ENCODE measurements at places on chromosomes 16 and 17. TPM values are rescaled to one million over a fixed set of nuclear protein-coding genes. Genes with fewer than 3 reads are reported as not detected.

COQ9 gene
- total RNA-seq, result 32.9 TPM

KIF2B gene
- not detected for total RNA-seq

METTL2A gene
- total RNA-seq, result 39.3 TPM

KRTAP9-3 gene
- not detected for total RNA-seq

KIF19 gene
- total RNA-seq, result 0.18 TPM

CCL17 gene
- not detected for total RNA-seq

TBC1D28 gene
- total RNA-seq, result 0.24 TPM

ZNF764 gene
- 11.4 TPM for total RNA-seq

OTOA gene
- 0.11 TPM for total RNA-seq

ZNF287 gene
- 7.1 TPM for total RNA-seq

KRT33B gene
- total RNA-seq, result not detected

STX1B gene
- 11.0 TPM for total RNA-seq

GRCh38 chr16:76819226-76819916, 371.6 kb upstream of the MON1B start:
- H3K36me3 ChIP-seq, result no peaks in the 10 kb centered on the region
- no peak for DNase-seq
- H3K4me3 ChIP-seq, result no peak overlapping the region
- H3K27ac ChIP-seq, result no peak overlapping the region
- no peaks in the 10 kb centered on the region for H3K4me1 ChIP-seq

- H3K27me3 ChIP-seq, result no peaks in the 10 kb centered on the region
- no peaks in the 10 kb centered on the region for H3K4me1 ChIP-seq
- H3K27ac ChIP-seq, result no peak overlapping the region
- DNase-seq, result no peak
- no peak overlapping the region for H3K4me3 ChIP-seq
- no peaks in the 10 kb centered on the region for H3K36me3 ChIP-seq
Measured at GRCh38 chr16:66473654-66474519, 46.8 kb downstream of the BEAN1 start.

- H3K27me3 ChIP-seq, result no peaks in the 10 kb centered on the region
- H3K4me3 ChIP-seq, result no peak overlapping the region
- peaks cover 25% of the 10 kb centered on the region for H3K36me3 ChIP-seq
- no peak overlapping the region for H3K27ac ChIP-seq
- H3K4me1 ChIP-seq, result no peaks in the 10 kb centered on the region
Measured at GRCh38 chr16:67063008-67063407, 34.1 kb downstream of the CBFB start.

GRCh38 chr16:6682142-6682811, 650.4 kb upstream of the RBFOX1 start:
- H3K4me3 ChIP-seq, result no peak overlapping the region
- H3K27ac ChIP-seq, result no peak overlapping the region
- no peaks in the 10 kb centered on the region for H3K4me1 ChIP-seq
- no peaks in the 10 kb centered on the region for H3K27me3 ChIP-seq
- peak; percentile 83 for DNase-seq

DNA sequence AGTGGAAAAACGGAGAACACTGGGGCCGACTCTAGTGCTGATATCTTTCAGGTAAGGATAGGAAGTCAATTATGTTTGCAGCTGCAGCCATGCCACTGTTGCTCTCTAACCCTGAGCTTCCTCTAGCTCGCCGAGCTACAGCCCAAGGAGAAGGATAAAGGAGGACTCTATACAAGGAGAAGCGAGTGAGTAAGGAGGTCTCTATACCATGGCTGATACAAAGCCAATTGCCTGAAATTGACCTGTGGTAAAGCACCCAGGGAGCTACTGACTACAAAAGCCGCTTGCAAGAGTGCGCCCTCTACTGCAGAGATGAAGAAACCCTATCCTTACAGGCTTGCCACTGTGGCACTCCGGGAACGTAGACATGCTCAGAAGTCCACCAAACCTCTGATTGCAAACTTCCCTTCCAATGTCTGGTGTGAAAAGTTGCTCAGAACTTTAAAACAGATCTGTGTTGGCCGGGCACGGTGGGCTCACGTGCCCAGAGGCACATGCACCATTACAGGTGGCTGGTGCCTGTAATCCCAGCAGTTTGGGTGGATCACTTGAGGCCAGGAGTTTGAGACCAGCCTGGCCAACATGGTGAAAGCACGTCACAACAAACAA, 10.8 kb upstream of the SLC46A1 start:
- no peak overlapping the region for H3K27ac ChIP-seq
- H3K36me3 ChIP-seq, result no peaks in the 10 kb centered on the region
- DNase-seq, result peak; percentile 92
- H3K4me1 ChIP-seq, result peaks cover 2% of the 10 kb centered on the region
- H3K4me3 ChIP-seq, result no peak overlapping the region

- H3K36me3 ChIP-seq, result no peaks in the 10 kb centered on the region
- no peaks in the 10 kb centered on the region for H3K4me1 ChIP-seq
- DNase-seq, result peak; percentile 85
Measured at GRCh38 chr17:16415031-16415924, at the start of gene TRPV2. Gene TRPV2 (plus strand): TSS chr17:16415571. CDS start chr17:16417669, 2,098 bp downstream.

- no peaks in the 10 kb centered on the region for H3K4me1 ChIP-seq
- H3K36me3 ChIP-seq, result no peaks in the 10 kb centered on the region
- peak; percentile 35 for DNase-seq
- H3K27ac ChIP-seq, result no peak overlapping the region
- H3K4me3 ChIP-seq, result no peak overlapping the region
- no peaks in the 10 kb centered on the region for H3K27me3 ChIP-seq
Measured at GRCh38 chr16:65034915-65035314, 86.9 kb downstream of the CDH11 start.

DNA sequence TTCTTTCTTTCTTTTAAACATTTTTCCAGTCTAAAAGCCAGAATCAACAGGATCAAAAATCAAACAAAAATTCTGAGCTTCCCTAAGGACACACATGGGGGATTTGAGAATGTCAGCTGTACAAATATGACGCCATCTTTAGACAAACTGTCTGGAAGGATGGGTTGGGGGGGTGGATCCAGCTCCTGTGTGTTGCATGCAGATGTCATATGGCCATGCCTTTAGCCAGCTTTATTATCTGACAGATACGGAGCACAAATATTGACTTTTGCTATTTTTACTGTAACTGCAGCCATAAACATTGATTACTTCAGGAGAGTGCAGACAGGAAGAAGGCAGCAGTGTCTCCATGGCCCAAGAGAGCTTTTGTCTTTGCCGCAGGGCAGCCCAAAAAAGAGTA, 279.4 kb upstream of the ELAC2 start:
- no peaks in the 10 kb centered on the region for H3K4me1 ChIP-seq
- no peaks in the 10 kb centered on the region for H3K36me3 ChIP-seq
- no peak for DNase-seq

DNA sequence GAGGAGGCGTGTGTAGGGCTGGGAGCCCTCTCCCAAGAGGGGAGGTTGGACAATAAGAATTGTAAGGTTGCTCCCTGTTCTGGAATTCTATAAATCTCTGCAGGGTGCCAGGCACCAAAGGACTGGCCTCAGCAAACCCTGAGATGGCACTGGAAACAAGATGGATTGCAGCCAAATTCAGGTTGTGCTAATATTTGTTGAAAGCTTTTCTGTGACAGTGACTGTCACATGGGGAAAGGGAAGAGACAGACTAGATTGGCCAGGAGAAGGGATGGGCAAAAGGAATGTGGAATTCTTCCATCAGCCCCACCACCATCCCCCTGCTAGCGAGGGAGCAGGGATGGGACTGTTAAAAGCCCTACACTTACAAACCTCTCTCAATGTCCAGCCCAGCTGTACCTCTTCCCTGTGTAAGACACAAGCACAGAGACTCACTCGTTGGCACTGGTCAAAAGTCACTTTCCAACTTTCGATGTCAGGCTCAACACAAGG, 62.4 kb downstream of the SOX9 start:
- DNase-seq, result no peak
- no peaks in the 10 kb centered on the region for H3K36me3 ChIP-seq
- H3K4me3 ChIP-seq, result no peak overlapping the region
- H3K27me3 ChIP-seq, result no peaks in the 10 kb centered on the region
- H3K27ac ChIP-seq, result no peak overlapping the region

GRCh38 chr17:76997981-76998531, 129.9 kb downstream of the MGAT5B start:
- peaks cover 11% of the 10 kb centered on the region for H3K4me1 ChIP-seq
- H3K36me3 ChIP-seq, result no peaks in the 10 kb centered on the region
- DNase-seq, result no peak
- no peak overlapping the region for H3K27ac ChIP-seq

GRCh38 chr17:81866440-81867169, 4.5 kb downstream of the ARHGDIA start:
- no peaks in the 10 kb centered on the region for H3K27me3 ChIP-seq
- no peak for DNase-seq
- H3K4me3 ChIP-seq, result no peak overlapping the region
- peaks cover 13% of the 10 kb centered on the region for H3K36me3 ChIP-seq

GRCh38 chr17:18117982-18118975, 9.7 kb downstream of the MYO15A start:
- no peaks in the 10 kb centered on the region for H3K4me1 ChIP-seq
- peaks cover 3% of the 10 kb centered on the region for H3K36me3 ChIP-seq
- no peaks in the 10 kb centered on the region for H3K27me3 ChIP-seq
- H3K27ac ChIP-seq, result no peak overlapping the region
- DNase-seq, result no peak
- H3K4me3 ChIP-seq, result no peak overlapping the region

DNA sequence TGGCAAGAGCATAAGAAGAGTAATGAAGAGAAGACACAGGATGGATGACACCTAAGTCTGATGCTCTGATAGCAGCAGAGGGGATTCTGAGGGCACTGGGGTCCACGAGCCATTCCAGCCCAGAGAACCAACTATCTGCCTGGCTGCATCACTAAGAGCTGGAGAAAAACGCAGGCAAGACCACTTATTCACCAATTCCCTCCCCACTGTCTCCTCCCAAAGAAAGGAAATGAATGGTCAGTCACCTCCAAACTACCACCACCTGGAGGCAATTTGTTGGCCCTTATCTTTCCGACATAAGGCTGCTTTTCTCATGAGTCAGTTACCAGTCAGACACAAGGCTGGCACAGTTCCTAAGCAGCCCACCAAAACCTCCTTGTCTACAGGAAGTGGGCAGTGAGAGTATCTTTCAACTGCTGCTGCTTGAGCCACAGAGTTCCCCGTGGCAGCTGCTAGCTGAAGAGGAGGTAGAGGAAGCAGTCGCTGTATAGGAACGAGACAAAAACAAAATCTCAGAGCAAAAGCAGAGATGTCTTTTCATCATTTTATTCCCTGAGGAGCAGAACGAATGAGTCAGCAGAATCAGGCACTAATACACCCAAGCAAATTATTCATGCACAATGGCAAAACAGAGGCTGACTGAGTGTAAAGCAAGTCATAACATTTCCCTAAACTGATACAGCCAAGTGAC, 111.1 kb downstream of the SMG6 start:
- no peak overlapping the region for H3K4me3 ChIP-seq
- DNase-seq, result no peak
- H3K27ac ChIP-seq, result no peak overlapping the region
- peaks cover 5% of the 10 kb centered on the region for H3K36me3 ChIP-seq

DNA sequence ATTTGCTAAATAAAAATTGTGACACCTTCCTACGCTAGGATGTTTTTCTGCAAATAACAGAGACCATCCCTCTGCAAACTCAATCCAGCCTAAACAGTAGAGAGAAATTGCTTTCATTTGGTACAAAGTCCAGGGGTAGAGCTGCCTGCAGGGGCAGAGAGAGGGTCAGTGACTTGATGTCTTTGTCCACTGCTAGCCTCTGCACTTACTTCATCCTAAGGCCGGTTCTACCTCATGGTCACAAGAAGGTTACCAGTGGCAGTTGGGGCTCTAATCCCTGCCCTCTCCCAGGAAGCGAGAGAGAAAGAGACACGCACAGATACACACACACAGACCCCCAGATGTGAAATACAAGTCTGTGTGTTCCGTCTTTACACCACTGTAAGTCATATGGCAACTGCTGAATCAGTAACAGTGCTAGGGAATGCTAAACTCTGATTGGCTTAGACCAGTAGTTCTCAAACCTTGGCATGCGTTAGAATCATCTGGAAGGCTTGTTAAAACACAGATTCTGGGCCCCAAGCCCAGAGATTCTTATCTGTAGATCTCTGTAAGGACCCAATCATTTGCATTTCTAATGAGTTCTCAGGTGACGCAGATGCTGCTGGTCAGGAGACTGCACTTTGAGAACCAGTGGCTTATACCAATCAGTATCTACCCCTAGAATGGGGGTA, 13.1 kb upstream of the LPCAT2 start:
- no peaks in the 10 kb centered on the region for H3K36me3 ChIP-seq
- no peaks in the 10 kb centered on the region for H3K27me3 ChIP-seq
- DNase-seq, result peak; percentile 17
- no peak overlapping the region for H3K4me3 ChIP-seq
- H3K4me1 ChIP-seq, result peaks cover 6% of the 10 kb centered on the region

GRCh38 chr16:30949650-30950515, 1.0 kb downstream of the ORAI3 start:
- no peaks in the 10 kb centered on the region for H3K27me3 ChIP-seq
- peak overlapping the region; percentile 91 for H3K4me3 ChIP-seq
- H3K4me1 ChIP-seq, result no peaks in the 10 kb centered on the region
- no peak overlapping the region for H3K27ac ChIP-seq
- H3K36me3 ChIP-seq, result peaks cover 6% of the 10 kb centered on the region

DNA sequence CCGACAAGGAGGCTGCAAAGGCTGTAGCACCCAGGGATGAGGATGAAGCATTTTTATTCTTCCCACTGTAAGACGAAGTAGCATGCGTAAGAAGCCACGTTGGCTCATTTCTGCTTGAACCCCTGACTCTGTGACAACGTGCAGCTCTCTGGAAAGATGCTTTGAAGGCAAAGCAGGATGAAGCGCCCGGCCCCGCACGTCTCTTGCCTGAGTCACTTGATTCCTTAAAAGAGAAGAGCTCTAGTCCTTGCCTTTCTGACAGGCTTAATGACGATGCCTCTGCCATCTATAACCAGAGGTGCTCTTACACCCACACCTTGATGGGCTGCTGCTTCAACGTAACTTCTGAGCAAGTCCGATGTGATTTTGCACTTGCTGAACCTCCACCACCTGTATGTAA, 76.7 kb upstream of the MED9 start:
- no peak for DNase-seq
- no peak overlapping the region for H3K27ac ChIP-seq
- no peaks in the 10 kb centered on the region for H3K36me3 ChIP-seq
- H3K4me1 ChIP-seq, result no peaks in the 10 kb centered on the region
- no peaks in the 10 kb centered on the region for H3K27me3 ChIP-seq

DNA sequence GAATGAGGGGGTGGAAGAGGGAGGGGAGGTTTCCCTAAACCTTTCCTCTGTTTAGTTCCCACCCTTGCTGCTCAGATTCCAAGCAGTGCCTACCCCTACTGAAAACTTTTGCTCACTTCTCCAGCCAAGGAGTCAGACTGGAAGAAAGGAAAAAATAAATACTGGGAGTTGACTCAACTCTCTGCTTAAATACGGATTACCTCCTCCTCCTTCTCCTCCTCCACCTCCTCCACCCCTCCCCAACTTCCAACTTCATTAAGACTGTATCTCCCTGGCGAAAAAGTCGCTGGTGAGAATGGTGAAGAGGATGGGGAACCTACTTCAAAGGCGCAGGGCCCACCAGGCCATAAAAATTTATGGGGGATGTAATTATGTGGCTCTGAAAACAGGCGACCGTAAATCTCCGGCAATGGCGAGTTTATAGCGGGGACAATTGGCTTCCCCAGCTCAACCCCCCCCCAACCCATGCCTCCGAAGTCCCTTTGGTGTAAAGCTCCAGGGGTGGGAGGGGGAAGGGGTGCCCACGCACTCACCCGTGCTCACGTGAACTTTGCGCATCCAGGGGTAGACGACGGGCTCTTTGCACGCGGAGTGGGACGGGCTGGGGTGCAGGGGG, 712 bp downstream of the HOXB4 start:
- no peak for DNase-seq
- H3K36me3 ChIP-seq, result no peaks in the 10 kb centered on the region
- H3K4me1 ChIP-seq, result no peaks in the 10 kb centered on the region
- H3K27ac ChIP-seq, result no peak overlapping the region
- peaks cover 96% of the 10 kb centered on the region for H3K27me3 ChIP-seq

GRCh38 chr17:330993-331701, 21.5 kb downstream of the RPH3AL start:
- H3K27me3 ChIP-seq, result peaks cover 2% of the 10 kb centered on the region
- peak; percentile 29 for DNase-seq
- no peaks in the 10 kb centered on the region for H3K4me1 ChIP-seq
- H3K4me3 ChIP-seq, result no peak overlapping the region

All from H9 (cell line).